Mucosa of descending colon (tissue), 3 donors: ENCODE measurements at places on chromosomes 12 and 14.

DNA sequence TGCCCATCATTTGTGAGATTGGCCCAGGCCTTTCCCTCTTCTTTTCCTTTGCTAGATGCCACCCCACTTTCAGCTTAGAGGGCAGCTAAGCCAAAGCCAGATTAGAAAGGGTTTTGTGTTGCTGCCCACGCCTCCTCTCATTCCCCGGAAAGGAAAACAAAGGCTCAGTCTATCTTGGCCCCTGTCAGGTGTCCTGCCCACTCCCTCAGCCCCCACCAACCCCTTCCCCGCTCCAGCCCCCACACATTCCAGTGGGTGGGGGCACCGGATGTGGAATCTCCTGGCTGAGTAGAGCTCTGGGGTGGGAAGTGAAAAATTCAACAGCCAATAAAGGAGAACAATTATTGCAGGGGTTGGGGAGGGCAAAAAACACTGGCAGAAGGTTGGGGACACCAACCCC is 2.2 kb downstream of the BLOC1S1 start:
- DNase-seq: peak; percentile 32

- no peak for DNase-seq
Observed at GRCh38 chr12:108907839-108908351, 28.0 kb downstream of the DAO start.

GRCh38 chr12:108582978-108583770 is 14.7 kb downstream of the TMEM119 start:
- DNase-seq: no peak

- DNase-seq: no peak
Observed at GRCh38 chr12:45089411-45090075, 38.6 kb upstream of the DBX2 start.

DNA sequence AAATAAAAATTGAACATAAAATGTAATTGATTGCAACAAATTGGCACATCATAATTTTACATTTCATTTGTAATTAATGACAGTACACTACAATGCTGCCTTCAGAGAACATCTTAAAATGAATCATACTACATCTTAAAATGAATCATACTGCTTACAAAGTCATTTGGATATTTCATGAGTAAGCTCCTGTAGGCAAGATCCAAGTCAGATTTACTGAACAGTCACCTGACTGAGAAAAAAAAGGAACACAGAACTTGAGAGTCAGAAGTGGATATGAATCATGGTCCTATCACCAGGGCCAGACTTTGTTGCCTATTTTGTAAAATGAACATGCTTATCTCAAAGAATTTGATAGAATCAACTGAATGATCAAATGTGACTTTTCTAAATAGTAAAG is 32.7 kb upstream of the FBLN5 start:
- no peak for DNase-seq

DNA sequence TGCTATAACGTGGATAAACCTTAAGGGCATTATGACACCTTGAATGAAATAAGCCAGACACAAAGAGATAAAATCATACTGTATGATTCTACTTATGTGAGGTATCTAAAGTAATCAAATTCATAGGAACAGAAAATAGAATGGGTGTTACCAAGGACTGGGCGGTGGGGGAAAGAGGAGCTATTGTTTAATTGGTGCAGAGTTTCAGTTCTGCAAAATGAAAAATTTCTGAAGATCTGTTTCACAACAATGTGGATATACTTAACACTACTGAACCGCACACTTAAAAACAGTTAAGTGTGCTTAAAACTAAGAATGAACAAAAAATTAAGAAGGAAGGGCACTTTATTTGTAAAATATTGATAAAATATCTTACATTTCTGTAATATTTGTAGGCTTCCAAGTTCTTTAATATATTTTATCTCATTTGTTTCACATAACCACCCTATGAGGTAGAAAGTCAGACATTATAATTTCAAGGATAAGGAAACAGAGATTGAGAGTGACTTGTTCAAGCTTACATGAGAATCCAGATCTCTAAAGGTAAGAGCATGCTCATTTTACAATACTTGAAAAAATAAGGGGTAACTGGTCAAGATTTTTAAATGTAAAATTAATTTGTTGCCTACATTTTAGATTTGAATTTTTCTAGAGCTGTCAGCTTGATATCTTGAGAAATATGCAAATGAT is 14.9 kb downstream of the LTA4H start:
- no peak for DNase-seq
